ENCODE measurements at places on chromosomes 13 and 19.

DNA sequence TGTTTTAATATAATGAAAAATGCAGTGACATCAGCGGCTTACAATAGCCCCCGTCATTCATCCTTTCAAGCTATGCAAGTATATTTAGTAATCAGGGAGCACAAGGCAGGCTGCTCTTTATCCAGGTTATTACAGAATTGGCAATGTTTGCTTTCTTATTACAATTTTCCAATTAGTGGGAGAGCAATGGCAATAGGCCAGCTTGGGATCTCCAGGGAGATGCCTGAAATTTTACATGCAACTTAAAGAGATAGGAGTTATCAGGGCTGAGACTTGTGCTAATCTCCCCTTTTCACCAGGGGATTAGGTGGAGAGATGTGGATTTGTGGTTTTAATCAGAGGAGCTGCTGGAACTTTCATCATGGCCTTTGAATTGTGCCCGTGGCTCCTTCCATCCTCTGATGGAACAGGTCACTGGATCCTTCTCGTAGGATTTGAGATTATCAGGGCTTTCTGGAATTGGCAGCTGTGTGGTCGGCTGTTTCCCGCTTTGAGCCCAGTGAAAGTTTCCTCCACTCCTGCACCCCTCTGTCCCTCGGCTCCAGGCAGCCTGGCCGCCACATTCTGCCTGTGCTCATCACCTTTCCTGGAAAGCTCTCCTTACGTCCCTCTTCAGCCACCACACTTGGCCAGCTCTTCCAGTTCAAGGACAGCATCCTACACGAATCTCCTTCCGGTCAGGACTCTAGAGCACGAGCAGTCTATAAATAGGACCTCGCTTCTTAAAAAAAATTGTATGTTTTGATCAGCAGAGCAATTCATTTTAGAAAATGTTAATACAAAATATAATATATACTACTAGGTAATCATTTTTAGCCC is 47.0 kb downstream of the CBY2 start:
- no peak for DNase-seq

DNA sequence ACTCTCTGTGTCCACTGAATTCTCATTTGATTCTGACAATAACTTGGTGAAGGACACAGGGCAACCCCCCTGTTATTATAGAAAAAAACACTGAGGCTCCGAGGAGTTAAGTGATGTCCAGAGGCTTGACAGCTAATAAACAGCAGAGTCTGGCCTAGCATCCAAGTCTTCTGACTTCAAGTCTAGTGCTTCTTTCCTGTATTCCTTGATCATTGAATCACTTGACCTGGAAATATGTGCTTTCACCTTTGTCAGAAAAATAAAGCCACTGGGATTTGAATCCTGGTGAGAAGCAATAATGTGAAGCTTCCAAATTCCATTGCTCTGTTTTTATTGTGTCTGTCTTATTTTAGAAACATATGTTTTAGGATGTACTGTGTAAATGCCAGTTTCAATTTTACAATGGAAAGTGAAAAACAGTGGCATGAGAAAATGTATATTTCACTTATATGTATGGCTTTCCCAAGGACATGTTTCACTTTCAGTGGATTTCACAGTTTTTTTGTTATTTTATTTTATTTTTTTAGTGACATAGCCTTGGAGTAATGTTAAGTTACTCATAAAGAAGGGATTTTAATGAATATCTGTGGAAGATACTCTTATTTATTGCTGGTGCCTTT is 190.2 kb downstream of the GPC6 start:
- DNase-seq, result no peak

- DNase-seq, result no peak
These were observed 103.5 kb downstream of the POU4F1 start for GRCh38 chr13:78499802-78500201.

- DNase-seq, result no peak
These were observed 73.2 kb upstream of the CACNA1A start for GRCh38 chr19:13579388-13580060.

GRCh38 chr19:16654140-16654539 is 5.8 kb downstream of the SMIM7 start:
- DNase-seq, result peak; percentile 35

GRCh38 chr13:106432636-106433035 is 102.8 kb downstream of the EFNB2 start:
- no peak for DNase-seq

DNA sequence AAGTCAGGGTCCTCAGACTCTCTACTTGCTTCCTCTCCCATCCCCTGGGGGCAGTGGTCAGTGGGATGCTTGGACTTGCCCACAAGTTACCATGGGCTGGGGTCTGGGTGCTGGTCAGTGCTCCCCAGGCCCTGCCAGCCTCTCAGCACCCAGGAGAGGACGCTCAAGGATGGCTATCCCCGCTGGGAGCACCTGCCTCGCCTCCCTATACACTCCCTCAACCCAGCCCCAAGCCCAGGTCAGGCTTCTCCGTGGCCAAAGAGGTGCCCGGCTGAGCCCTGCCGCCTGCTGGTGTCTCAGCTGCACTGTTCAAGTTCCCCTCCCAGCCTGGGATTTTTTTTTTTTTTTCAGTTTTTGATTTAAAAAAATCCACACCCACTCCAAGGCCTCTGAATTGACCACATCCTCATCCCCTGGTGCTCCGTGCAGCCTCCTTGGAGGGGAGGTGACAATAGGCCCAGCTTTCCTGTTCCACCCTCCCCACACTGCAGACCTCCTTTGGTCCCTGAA is 10.8 kb downstream of the F2RL3 start:
- no peak for DNase-seq

- DNase-seq, result no peak
These were observed 7.5 kb upstream of the ZNF525 start for GRCh38 chr19:53357821-53358581.

DNA sequence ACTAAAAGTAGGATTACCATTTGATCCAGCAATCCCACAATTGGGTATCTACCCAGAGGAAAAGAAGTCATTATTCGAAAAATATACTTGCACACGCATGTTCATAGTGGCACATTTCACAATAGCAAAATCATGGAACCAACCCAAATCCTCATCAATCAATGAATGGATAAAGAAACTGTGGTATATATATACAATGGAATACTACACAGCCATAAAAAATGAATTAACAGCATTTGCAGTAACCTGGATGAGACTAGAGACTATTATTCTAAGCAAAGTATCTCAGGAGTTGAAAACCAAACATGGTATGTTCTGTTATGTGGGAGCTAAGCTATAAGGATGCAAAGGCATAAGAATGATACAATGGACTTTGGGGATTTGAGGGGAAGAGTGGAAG is 3.0 kb downstream of the ZNF708 start:
- DNase-seq, result no peak

DNA sequence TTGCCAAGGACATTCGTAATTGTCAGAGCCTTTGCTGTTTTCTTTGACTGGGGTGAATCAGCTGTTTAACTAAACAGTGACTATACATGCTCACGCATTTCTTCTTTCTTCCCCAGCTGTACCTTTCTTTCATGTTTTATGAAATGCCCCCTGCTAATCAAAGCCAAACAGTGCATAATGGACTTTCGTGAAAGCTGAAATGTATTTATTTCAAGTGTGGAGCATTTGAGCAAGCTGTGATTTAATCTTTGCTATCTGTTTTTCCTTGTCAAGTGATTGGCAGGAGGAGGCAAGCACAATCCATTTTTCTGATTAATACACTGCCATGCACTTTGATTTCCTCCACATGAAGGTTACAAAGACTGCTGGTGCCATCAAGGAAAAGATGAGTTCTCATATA is 831.7 kb upstream of the SPRY2 start:
- no peak for DNase-seq

DNA sequence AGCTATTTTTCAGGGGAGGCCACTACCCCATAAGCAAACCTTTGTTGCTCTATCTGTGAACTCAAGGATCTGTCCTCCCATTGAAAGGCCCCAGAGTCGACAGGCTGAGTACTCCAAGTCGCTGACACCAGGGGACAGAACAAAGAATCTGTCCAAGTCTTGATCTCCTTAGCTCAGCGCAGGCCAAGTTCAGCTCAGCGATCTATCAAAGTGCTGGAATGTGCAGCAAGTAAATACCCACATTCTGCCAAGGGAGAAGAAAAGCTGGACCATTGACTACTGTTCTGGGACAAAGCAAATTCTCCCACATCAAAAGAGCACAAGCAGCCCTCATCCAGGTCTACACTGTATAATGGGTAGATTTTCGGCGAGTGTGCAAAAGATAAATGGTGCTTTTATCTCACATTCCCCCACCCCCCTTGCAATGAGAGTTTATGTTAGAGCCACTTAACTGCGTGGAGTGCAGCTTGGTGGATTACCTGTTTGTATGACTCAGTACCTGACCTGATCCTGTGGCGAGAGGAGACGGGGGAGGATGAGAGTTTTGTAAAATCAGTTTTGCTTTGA is 391.7 kb upstream of the SGCG start:
- DNase-seq, result no peak

GRCh38 chr13:108572782-108573211 is 56.6 kb upstream of the MYO16 start:
- DNase-seq, result no peak

- no peak for DNase-seq
These were observed 1779.6 kb upstream of the PRR20A start for GRCh38 chr13:55361141-55361540.

DNA sequence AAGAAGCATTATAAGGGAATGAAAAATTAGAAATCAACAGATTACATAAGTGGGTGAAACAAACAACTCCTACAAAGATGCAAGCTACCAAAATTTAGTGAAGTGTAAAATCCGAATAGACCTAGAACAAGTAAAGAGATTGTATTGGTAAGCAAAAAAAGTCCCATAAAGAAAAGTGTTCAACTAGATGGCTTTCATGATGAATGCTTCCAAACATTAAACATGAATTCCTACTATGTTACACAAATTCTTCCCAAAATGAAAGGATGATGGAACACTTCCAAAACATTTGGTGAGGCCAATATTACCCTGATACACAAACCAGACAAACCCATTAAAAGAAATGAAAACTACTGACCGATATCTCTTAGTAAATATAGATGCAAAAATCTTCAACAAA is 139.0 kb downstream of the GPC5 start:
- DNase-seq, result no peak

DNA sequence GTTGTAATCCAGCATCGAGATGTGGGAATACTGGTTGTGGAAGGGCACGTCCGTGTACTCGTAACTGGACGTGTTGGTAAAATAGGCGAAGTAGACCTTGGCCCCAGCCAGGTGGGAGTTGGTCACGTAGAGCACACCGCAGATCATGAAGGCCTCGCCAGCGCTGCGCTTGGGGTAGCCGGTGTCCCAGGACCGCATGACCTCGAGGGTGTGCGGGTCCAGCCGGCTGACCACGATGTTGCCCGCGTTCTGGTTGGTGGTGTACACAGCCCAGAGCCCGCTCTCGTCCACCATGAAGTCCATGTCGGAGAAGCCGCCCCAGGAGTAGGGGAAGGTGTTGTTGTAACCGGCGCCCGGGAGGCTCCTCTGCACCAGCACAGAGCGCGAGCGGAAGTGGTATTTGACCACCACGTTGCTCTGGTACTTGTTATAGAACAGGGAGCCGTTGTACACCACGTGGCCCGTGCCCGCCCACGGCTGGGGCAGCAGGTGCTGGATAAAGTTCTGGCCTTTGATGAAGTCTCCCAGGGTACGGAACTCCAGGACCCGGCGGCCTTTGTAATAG is 19.2 kb downstream of the PIN1 start:
- DNase-seq, result no peak

DNA sequence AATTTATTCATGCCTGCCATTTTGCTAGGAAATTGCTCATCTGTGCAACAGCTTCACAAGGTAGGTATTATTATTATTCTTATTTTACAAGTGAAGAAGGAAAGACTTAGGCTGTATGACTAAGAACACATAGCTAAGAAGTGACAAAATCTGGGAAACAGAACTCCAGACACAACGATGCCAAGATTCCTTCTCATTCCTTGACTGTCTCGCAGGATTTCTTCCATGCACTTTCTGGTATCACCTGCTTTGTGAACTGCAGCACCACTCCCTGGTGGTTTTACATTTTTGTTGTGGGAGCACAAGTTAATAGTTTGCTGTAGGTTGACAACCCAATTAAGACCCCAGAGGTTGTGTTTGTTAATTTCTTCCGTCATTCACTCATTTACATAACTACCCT is 188.5 kb downstream of the LACC1 start:
- DNase-seq, result peak; percentile 88

- DNase-seq, result no peak
These were observed 30.8 kb downstream of the CCNE1 start for GRCh38 chr19:29842471-29843179.

- no peak for DNase-seq
These were observed 42.9 kb upstream of the ZNF14 start for GRCh38 chr19:19775891-19776205.

DNA sequence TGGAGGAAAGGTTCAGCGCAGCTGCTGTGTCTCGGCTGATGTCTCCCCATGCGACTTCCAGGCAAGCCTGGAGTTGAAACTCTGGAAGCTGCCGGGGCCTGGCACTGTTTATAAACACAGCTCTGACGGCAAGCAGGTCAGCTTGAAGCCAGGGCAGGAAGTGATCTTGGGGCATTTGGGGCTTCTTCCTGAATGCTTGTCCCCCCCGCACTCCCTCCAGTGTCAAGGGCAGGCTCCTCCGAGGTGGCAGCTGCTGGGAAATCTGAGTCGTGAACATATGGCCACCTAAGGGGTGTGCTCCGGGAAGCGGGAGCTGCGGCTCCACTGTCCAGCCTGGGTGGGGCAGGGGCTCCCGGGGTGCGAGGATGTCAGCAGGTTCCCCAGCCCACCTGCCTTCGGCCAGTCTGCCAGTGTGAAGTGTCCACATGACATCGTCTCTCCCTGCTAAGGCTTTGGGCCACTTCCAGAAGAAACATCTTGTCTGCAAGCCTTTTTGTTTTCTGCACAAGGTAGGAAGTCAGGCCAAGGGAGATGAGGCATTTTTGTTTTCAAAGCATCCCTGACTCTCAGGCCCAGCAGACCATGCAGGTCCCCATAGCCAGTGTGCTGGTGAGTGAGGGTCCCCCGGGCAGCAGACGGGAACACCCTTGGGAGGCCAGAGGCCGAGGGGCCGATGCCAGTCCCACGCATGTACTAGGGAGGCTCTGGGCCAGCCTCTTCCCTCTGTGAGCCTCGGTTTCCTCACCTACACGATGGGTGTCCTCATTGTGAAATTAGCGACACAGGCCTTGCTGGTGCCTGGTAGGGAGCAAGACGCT is 2.7 kb downstream of the PIAS4 start:
- DNase-seq, result no peak

DNA sequence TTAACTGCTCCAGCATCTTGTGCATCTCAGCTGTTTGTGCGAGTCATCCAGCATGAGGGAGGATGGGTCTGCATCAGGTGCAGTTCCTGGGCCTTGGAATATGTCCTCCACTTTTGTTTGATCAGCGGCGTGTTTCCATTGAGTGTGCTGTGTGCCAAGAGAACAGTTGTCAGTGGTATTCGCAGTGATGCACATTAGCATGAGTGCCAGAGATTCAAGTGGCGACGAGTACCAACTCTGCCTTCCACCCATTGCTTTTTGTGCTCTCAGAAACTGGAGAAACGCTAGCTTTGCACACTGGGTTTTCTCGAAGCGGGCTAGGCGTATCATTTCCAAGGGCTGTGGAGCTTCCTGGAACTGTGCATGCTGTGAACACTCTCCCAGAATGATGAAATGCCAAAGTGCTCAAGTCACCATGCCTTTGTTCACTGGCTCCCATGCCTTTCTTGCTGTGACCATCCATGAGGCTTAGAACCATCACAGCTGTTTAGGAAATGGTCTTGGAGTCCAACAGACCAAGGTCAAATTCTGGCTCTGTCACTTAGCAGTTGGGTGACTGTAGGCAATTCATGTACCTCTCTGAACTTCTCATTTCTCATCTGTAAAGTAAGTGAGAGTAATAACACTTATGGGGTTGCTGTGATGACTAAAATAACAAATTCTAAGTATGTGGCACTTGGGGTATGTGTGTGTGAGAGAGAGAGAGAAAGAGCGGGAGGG is 18.4 kb downstream of the LRCH1 start:
- DNase-seq, result no peak
